Esophagus mucosa (tissue), 1 donor: ENCODE measurements at places on chromosomes 6 and 20.
A peak's percentile ranks its signal among the peaks of the same experiment; 100 is the strongest.

- no peak for ATAC-seq
These were observed 129.0 kb downstream of the PHACTR3 start for GRCh38 chr20:59733351-59733750.

- ATAC-seq = peak; percentile 90
These were observed 157.8 kb upstream of the PREP start for GRCh38 chr6:105560611-105561066.

- peak; percentile 30 for ATAC-seq
These were observed 50.8 kb upstream of the BEND6 start for GRCh38 chr6:56904068-56904467.

DNA sequence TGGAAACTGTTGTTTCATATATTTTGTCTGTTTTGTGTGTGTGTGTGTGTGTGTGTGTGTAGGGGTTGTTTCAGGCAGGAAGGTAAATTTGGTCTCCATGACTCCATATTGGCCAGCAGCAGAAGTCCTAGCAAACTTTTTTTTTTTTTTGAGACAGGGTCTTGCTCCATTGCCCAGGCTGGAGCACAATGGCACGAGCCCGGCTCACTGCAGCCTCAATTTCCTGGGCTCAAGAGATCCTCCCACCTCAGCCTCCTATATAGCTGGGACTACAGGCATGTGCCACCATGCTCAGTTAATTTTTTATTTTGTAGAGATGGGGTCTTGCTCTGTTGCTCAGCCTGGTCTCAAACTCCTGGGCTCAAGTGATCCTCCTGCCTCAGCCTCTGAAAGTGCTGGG, 75.8 kb downstream of the PRDM1 start:
- no peak for ATAC-seq
